ENCODE measurements at places on chromosomes 5 and 9.

DNA sequence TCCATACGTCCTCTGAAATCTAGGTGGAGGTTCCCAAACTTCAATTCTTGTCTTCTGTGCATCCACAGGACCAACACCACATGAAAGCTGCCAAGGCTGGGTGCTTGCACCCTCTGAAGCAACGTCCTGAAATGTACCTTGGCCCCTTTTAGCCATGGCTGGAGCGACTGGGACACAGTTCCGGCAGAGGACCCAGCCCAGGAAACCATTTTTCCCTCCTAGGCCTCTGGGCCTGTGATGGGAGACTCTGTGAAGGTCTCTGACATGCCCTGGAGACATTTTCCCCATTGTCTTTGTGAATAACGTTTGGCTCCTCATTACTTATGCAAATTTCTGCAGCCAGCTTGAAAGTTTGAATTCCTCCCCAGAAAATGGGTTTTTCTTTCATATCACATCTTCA, 261.8 kb upstream of the RFX3 start:
- no peak for DNase-seq

DNA sequence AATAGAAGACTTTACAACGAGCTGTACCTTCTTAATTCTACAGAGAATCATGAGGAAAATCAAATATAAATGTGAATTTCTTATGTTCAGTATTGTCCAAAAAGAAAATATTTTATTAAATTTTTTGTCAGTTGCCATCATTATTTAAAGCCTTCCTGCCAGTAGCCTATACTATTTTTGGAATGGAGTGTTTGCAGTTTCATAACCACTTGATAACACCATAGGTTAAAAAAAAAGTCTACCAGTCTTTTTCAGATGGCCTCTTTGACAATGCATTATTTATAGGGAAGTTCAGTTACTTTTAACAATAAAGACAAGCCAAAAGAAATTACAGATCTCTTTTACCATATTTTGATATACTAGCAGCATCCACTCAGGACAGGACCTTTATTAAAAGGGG, 80.3 kb upstream of the CCDC152 start:
- DNase-seq = peak; percentile 59

DNA sequence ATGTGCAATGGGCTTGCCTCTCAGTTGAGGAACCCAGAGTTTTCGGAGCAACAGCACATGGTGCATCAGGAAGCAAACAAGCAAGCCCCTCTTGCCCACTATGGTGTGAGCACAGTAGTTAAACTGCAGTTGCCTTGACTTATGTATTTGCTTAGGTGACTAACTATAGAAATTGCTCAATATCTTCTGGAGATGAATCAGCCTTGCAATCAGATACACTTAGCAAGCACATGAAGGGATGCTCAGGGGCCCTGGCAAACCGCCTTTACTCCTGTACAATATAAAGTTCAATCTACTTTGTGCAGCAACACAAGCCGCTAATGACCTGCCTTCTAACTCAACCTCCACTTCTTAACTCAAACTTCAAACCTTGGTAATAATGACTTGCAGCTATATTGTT, 581.7 kb upstream of the RIOK2 start:
- DNase-seq = no peak

DNA sequence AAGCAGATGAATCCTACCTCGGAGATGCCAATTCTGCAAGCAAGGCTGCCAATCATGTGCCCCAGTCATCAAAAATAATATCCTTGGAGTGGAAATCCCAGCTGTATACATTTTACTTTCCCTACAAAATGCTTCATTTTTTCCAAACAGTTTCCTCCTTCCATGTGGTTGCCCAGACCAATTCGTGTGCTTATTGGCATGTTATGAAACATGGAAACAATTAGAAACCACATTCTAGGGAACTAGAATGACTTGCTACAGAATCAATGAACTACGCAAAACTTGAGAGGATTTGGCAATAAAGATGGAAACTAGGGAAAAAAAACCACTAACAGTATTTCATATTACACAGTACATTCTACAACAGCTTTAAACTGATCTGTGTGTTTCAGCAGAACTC, 584.5 kb upstream of the DMAC1 start:
- no peak for DNase-seq

DNA sequence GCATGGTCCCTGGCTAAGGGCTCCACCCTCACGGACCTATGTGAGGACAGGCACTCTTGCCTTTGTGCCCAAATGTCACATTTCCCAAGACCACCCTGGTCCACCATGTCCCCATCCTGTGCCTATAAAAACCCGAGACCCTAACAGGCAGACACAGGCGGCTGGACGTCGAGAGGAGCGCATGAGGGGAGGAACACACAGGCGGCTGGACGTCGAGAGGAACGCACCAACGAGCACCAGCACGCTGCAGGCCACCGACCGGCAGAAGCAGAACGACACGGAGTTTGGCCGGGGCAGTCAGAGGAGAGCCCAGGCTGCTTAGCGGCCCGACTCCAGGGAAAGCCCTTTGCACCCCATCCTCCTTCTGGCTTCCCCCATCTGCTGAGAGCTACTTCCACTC, 119.9 kb downstream of the ADAMTS2 start:
- no peak for DNase-seq

- DNase-seq = no peak
Observed at GRCh38 chr5:31523041-31523440, 8.9 kb downstream of the DROSHA start.

- DNase-seq = no peak
Observed at GRCh38 chr9:71814226-71814625, 45.9 kb upstream of the CEMIP2 start.

DNA sequence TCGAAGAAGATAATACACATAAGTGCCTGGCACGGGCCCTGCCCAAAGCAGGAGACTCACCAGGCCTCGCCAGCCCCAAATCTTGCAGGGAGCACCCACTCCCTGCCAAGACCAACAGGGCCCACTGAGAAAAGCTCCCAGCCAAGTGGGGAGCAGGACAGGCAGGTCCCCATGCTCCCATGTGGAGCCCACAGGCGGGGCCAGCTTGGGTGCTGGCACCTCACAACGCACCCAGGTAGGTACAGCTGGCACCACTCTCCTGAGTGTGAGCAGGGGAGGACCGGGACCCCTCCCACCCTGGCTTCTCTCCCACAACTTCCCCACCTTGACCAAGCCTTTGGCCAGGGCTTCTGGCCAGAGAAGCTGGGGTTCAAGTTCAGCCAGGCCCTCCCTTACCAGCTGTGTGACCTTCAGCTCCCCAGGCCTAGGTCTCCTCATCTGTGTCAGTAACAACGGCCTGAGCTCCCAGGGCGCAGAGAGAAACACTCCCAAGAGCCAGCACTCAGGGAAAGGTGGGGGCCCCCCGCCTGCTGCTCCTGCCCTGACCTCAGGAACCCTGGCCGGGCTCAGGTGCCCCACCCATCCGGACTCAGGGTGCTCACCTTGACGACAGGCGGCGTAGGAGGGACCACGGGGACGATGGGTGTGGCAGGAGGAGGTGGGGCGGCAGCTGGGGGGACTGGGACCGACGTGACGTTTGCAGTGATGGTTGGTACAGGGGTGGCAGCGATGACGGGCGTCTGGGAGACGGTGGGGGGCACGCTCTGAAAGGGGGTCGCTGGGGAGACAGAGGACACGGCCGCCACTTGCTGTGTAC, 17.8 kb downstream of the BRD3 start:
- DNase-seq = no peak

DNA sequence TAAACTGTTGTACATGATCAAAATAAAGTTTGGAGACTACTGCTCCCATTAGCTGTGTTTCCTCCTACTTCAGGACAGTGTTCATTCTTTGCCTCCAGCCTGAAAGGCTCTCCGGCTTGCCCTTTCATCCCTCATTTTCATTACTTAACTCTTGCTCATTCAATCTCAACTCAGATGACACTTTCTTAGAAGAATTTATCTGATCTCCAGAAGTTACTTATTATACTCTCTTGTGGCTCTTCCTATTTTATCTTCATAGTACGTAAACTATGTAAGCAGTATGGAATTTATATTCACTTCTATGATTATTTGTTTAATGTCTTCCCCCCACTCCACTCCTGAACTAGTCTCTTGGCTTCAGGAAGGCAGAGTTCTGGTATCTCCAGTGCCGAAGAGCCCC, 1737.9 kb upstream of the C9orf72 start:
- DNase-seq = no peak

DNA sequence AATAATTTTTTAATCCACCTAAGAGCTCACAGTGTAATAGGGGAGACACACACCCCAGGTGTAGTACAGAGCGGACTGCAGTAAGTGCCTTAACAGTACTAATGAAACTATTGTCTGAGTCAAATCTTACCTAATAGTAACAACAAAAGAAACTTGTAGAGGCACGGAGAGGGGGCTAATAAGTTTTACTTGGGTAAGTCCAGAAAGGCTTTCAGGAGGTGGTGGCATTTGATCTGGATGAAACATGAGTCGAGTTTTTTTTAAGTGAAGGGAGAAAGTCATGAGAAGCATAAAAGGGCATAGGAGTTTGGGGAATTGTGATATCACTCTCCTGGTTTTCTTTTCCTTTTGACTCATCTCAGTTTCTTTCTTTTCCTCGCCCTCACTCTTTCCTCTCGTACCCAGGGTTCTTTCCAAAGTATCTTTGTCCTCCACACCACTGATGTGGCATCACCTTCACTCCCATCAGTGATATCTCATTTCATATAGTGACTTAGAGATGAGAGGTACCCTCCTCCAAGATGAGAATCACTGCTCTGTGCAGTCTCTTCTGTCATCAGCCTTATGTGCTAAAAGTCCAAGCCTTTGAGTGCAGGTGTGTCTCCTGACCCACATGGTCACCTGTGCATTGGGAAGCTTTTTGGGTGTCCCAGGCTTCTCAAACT, 2.0 kb downstream of the CTNNA1 start:
- no peak for DNase-seq

- no peak for DNase-seq
Observed at GRCh38 chr5:149702934-149703646, 27.0 kb upstream of the PPARGC1B start.

- no peak for DNase-seq
Observed at GRCh38 chr9:20315677-20316076, 306.6 kb downstream of the MLLT3 start.

GRCh38 chr9:100021931-100022330, 76.9 kb downstream of the ERP44 start:
- DNase-seq = no peak

Data from MM.1S (cell line).